Activated CD4-positive, alpha-beta T cell treated with anti-CD3 and anti-CD28 coated beads for 1 hour (primary cell): ENCODE measurements at places on chromosomes 5 and 9.

- no peak for DNase-seq
These were observed 34.3 kb downstream of the EPB41L4B start for GRCh38 chr9:109286571-109286977.

- no peak for DNase-seq
These were observed 99.2 kb downstream of the NFIB start for GRCh38 chr9:14214693-14215092.

- no peak for DNase-seq
These were observed 8.5 kb downstream of the FBP1 start for GRCh38 chr9:94630833-94631232.

GRCh38 chr5:7087719-7088297 is 308.1 kb upstream of the ADCY2 start:
- no peak for DNase-seq
